Heart left ventricle (tissue), 16 donors: ENCODE measurements at places on chromosomes 2 and 18. TPM values are rescaled to one million over a fixed set of nuclear protein-coding genes. Genes with fewer than 3 reads are reported as not detected.

ERMN gene
- not detected for total RNA-seq

TNFAIP6 gene
- total RNA-seq = 8.1 TPM

GALR1 gene
- not detected for total RNA-seq

MAP3K2 gene
- 26.1 TPM for total RNA-seq

SP140 gene
- 0.61 TPM for total RNA-seq

CD28 gene
- total RNA-seq = 0.83 TPM

GREB1 gene
- 11.5 TPM for total RNA-seq

DES gene
- total RNA-seq = 17,979 TPM

IL18RAP gene
- total RNA-seq = 0.25 TPM

ASB18 gene
- 49.8 TPM for total RNA-seq

RMND5A gene
- total RNA-seq = 148 TPM

POTEC gene
- total RNA-seq = not detected

TMEM163 gene
- total RNA-seq = 0.31 TPM

ABI2 gene
- total RNA-seq = 77.2 TPM

UGT1A1 gene
- not detected for total RNA-seq

ACVR1C gene
- total RNA-seq = 0.09 TPM

KCNS3 gene
- total RNA-seq = 9.9 TPM

PDE11A gene
- 2.9 TPM for total RNA-seq

MAL gene
- total RNA-seq = 1.8 TPM

CHRNA1 gene
- total RNA-seq = not detected

DAW1 gene
- total RNA-seq = 0.20 TPM

DSC3 gene
- 0.13 TPM for total RNA-seq

SP140L gene
- total RNA-seq = 4.0 TPM

SERPINB10 gene
- total RNA-seq = 0.20 TPM

C2orf78 gene
- not detected for total RNA-seq

LYPD6 gene
- not detected for total RNA-seq

ACMSD gene
- total RNA-seq = not detected

GPR17 gene
- total RNA-seq = 0.13 TPM

MAP2 gene
- 8.1 TPM for total RNA-seq
